Osteoblast (primary cell): ENCODE measurements at places on chromosomes 12 and 14.
A peak's percentile ranks its signal among the peaks of the same experiment; 100 is the strongest.

DNA sequence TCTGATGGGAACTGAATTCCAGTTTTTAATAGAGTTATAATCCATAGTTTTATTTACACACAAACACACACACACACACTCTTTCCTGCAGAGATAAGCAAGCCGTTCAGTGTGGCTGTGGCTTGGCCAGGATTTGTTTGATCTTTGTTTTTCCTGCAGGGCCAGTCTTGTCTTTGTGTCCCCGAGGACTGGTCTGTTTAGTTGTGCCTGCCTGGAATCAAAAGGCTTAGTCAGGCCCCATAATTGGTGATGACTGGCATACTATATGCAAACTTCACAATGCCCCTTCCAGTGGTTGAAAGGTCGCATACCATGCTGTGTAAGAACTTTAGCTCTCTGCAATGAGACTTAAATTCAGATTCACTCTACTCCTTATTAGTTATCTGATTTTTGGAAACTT is 26.0 kb downstream of the WBP11 start:
- H3K36me3 ChIP-seq: no peaks in the 10 kb centered on the region
- H3K4me1 ChIP-seq: peaks cover 24% of the 10 kb centered on the region
- no peak overlapping the region for H3K27ac ChIP-seq
- H3K27me3 ChIP-seq: no peaks in the 10 kb centered on the region
- no peak overlapping the region for H3K4me3 ChIP-seq
- DNase-seq: peak; percentile 72

GRCh38 chr12:26719852-26720251 is 113.1 kb downstream of the ITPR2 start:
- no peak for DNase-seq
- H3K36me3 ChIP-seq: no peaks in the 10 kb centered on the region
- no peak overlapping the region for H3K4me3 ChIP-seq
- no peaks in the 10 kb centered on the region for H3K27me3 ChIP-seq

GRCh38 chr12:92859650-92860386 is 69.3 kb downstream of the EEA1 start:
- H3K27me3 ChIP-seq: no peaks in the 10 kb centered on the region
- H3K27ac ChIP-seq: no peak overlapping the region
- peaks cover 29% of the 10 kb centered on the region for H3K36me3 ChIP-seq
- no peak overlapping the region for H3K4me3 ChIP-seq

- H3K27ac ChIP-seq: no peak overlapping the region
- H3K27me3 ChIP-seq: peaks cover 23% of the 10 kb centered on the region
- H3K4me3 ChIP-seq: no peak overlapping the region
- no peak for DNase-seq
These were observed 46.7 kb downstream of the TMCC3 start for GRCh38 chr12:94603434-94604365.

DNA sequence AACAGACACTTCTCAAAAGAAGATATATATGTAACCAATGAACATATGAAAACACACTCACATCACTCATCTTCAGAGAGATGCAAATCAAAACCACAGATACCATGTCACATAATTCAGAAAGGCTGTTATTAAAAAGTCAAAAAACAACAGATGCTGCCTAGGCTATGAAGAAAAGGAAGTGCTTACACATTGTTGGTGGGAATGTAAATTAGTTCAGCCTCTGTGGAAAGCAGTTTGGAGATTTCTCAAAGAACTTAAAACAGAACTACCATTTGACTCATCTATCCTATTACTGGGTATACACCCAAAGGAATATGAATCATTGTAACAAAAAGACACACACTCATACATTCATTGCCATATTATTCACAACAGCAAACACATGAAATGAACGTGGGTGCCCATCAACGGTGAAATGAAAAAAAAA is 35.1 kb downstream of the EIF2S3B start:
- peaks cover 10% of the 10 kb centered on the region for H3K4me1 ChIP-seq
- H3K36me3 ChIP-seq: no peaks in the 10 kb centered on the region
- no peak overlapping the region for H3K4me3 ChIP-seq
- no peak for DNase-seq
- no peaks in the 10 kb centered on the region for H3K27me3 ChIP-seq
- H3K27ac ChIP-seq: peak overlapping the region; percentile 45

DNA sequence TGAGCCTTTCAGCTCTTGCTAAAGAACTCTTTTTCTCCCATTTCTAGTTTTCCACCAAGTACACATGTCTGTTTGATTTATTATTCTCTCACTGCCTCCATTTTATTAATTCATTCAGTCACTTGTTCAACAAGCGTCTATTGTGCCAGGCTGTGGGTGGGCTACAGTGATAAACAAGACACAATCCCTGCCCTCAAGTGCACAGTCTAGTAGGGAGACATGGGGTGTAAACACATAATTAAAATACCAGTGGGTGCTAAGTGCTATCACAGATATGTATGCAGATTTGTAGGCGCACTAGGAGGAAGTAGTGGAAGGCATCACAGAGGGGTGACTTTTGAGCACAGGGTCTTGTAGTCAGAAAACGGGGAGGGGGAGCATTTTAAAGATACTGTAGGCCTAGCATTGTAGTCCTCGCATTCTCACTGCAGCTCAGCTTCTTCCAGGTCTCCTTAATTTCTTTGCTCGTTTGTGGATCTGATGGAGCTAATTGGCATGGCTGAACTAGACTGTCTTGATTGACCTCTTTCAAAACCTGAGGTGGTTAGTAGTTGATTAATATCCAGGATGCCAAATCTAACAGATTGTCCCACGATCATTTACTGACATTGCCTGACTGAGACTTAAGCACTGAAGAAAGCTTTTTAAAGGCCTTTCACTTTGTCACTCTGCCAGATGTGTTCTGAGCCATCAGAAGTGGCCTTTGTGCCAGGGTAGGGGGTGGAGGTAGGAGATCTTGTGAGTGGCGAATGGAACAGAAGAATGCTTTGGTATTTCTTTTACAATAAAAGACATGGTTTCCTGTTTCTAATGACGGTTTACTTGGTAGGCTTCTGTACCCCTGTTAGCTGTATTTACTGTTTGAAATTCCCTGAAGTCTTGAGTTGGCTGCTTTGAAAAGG is 116.9 kb downstream of the DIP2B start:
- H3K4me1 ChIP-seq: peaks cover 34% of the 10 kb centered on the region
- no peak for DNase-seq
- H3K4me3 ChIP-seq: no peak overlapping the region
- peak overlapping the region; percentile 18 for H3K27ac ChIP-seq
- H3K27me3 ChIP-seq: no peaks in the 10 kb centered on the region
- H3K36me3 ChIP-seq: no peaks in the 10 kb centered on the region

DNA sequence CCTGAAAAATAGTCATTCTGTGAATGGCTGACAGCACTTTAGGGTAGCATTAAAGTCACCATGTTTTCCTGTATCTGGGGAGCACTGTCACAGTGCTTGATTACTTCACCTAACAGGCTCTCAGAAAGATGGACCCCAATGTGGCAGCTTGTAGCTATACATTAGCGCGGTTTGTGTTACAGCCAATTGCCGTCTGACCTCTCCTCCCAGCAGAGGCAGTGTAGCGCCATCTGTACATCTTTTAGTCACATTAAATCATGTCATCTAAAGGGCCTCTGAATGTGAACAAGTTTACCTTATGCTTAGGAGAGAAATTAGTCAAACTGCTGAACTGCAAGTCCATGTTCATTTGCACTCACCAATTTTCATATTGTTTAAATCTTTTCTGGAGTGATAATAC is 113.7 kb downstream of the LMO3 start:
- H3K4me1 ChIP-seq: no peaks in the 10 kb centered on the region
- H3K27ac ChIP-seq: no peak overlapping the region
- H3K36me3 ChIP-seq: no peaks in the 10 kb centered on the region
- DNase-seq: no peak
- H3K4me3 ChIP-seq: no peak overlapping the region
- no peaks in the 10 kb centered on the region for H3K27me3 ChIP-seq

- H3K36me3 ChIP-seq: no peaks in the 10 kb centered on the region
- H3K4me1 ChIP-seq: no peaks in the 10 kb centered on the region
- no peak overlapping the region for H3K4me3 ChIP-seq
- peaks cover 7% of the 10 kb centered on the region for H3K27me3 ChIP-seq
- DNase-seq: no peak
- no peak overlapping the region for H3K27ac ChIP-seq
These were observed 157.4 kb downstream of the DACT1 start for GRCh38 chr14:58794993-58795762.
